ENCODE measurements at places on chromosomes 16 and 17.

GRCh38 chr17:11239379-11239970, 1.5 kb upstream of the SHISA6 start:
- no peak for DNase-seq

DNA sequence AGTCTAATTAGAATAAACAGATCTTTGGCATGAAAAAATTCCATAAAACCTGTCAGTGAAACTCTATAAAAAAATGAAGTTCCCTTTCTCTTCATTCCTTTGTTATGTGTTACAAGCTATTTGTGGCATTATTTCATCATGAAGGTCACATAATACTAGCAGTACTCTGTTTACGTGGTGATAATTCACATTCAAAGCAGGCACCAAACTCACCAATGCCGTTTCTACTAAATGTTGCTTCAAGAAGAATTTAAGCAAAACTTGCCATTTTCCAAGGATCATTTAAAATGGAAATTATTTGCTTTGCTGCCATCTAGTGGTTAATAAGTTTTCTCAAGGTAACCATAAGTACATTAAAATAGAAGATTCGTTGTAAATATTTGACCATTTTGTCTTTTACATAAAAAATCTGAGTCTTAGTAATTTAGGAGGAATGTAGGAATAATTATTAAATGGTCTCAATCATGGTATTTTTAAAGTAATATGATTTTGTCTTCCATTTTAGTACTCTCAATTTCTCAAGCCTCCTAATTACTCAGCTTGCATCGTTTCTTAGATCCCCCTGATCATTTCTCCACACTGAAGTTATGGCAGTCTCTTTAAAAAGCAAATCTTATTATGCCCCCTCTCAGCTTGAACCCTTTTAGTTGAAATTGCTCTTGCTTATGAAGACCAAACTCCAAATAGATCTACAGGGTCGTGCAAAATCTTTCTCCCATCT, 80.8 kb downstream of the OMG start:
- DNase-seq, result peak; percentile 40

DNA sequence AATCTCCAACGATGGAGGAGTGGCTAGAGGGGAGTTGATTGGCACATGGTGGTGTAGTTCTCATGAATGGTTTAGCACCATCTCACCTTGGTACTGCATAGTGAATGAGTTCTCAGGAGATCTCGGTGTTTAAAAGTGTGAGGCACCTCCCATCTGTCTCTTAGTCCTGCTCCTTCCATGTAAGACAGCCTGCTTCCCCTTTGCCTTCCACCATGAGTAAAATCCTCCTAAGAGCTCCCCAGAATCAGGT, 428.8 kb upstream of the MAF start:
- DNase-seq, result no peak

DNA sequence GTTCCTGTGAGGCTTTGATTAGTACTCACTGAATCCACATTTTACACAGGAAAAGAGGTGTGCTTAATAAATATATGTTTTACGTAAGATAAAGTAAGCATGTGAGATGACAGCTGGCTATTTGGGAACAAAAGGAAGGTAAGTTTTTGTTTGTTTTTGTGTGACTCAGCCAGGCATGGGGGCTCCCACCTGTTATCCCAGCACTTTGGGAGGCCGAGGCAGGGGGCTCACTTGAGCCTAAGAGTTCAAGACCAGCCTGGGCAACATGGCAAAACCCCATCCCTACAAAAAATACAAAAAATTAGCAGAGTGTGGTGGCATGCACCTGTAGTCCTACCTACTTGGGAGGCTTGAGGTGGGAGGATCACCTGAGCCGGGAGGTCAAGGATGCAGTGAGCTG, 17.9 kb downstream of the GPR142 start:
- DNase-seq, result no peak

DNA sequence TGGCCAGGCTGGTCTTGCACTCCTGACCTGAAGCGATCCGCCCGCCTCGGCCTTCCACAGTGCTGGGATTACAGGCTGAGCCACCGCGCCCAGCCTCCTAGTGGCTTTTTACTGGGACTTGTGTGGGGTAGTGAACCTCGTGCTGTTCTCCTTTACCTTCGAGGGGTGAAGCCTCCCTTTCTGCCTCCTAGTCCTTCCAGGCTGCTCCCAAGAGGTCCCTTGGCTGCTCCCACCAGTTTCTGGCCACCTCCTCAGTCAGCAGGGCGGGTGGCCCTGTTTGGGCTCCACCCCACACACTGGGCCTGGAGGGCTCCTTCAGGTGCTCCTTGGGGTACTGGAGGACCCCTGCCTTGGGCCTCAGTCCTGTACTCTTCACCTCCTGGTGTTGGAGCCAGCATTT, 70.9 kb upstream of the ZNF750 start:
- no peak for DNase-seq

DNA sequence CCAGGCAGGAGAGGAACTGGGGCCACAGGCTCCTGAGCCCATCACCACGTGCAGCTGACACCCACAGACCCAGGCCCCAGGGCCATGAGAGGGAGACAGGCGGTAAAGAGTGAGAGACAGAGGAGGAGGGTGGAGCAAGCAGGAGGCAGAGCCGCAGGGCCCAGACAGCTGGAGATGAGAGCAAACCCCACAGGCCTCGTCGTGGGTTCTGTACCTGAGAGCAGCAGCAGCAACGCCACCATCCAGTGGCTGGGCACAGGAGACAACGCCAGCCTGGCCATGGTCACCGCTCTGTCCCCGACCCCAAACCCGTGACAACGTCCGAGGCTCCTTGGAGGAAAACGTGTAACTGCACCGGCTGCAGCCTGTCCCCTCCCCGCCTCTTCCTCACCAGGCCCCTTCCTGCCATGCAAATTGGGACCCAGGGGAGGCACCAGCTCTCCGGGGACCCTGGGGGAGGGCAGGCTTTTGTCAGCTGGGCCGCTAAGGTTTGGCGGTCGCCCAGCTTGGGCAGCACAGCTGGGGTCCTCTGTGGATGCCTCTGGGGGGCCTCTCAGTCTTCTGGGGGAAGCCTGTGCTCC, at the start of gene CD79B:
TSS of gene CD79B (minus strand) at position 351 of the 581 bp plus-strand sequence. CDS start at position 281, 70 bp downstream.
- no peak for DNase-seq

DNA sequence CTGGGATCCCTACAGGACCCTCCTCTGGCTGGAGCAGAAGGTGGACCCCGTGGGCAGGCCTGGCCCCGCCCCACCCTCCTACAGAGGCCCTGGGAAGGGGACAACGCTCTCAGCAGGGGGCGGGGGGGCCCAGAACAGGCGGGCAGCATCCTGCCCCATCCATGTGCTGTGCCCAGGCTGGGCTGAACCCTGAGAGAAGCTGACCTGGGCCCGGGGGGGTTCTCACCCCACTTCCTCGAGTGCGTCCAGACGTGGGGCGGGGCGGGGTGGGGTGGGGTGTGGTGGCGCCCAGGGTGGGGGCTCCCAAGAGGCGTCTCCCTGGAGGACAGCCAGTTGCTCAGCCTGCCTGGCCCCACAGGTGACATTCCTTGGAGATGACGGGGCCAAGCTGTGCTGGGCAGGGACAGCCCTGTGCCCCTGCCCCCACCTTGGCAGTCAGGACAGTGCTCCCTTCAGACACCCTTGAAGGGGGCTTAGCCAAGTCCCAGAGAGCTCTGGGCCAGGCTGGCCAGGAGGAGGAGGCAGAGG, 390 bp upstream of the UNC13D start:
- no peak for DNase-seq

DNA sequence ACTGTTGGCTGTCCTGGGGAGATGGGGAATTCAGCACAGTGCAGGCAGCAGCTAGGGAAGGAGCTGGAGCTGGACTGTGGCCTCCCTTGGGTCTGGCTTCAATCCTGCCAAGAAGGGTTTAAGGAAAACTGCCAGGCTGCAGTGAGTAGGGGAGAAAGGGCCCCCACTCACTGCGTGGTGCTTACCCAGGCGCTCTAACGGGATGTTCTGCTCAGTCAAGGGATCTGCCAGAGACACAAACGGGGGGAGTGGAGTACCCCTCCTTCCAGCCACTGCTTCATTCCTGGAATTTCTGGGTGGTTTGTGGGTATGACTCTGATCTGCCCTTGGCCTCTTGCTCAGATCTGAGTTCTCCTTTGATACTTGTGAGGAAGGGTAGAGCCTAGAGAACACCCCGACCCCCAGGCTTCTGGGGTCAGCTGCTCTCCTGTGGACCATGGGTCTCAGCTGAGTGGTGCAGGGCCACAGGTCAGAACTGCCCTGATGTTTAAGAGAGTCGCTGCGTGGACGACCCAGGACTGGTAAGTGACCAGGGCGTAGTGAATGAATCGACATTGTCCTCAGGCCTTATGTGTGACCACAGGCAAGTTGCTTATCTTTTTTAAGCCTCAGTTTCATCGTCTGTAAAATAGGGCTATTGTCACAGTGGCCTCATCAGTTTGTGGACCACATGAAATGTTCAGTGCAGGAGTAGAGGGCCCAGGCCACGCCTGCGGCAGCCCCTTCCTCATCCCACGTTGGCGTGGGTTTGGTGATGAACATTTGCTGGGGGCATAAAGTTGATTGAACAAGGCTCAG, 9.6 kb downstream of the CRISPLD2 start:
- DNase-seq, result no peak

GRCh38 chr17:39131616-39132015, 19.8 kb downstream of the PLXDC1 start:
- DNase-seq, result no peak

GRCh38 chr17:80236911-80237310, 16.7 kb downstream of the SLC26A11 start:
- no peak for DNase-seq

GRCh38 chr17:55269894-55270293, 5.1 kb downstream of the HLF start:
- DNase-seq, result no peak

DNA sequence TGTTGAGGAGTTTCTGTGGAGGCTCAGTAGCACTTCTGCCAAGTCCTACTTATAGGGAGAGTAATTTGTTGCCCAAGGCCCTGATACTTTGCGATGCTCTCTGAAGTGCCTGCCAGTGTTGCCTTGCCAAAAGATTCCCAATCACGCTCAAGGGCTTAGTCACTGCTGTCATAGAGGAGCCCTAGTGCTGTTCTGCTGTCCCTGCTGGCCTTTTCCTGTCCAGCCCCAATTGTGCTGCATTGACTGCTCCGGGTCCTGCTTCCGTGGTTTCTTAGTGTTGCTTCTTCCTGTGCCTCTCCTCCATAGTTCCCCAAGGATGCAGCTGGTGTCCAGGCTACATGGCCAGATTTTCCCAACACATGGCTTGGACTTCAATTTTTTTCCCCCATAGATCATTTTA, 13.9 kb downstream of the NUP93 start:
- DNase-seq, result peak; percentile 18

GRCh38 chr16:2212362-2213324, 2.0 kb upstream of the BRICD5 start:
- no peak for DNase-seq

GRCh38 chr16:2142942-2143877, 5.2 kb upstream of the RAB26 start:
- DNase-seq, result no peak

DNA sequence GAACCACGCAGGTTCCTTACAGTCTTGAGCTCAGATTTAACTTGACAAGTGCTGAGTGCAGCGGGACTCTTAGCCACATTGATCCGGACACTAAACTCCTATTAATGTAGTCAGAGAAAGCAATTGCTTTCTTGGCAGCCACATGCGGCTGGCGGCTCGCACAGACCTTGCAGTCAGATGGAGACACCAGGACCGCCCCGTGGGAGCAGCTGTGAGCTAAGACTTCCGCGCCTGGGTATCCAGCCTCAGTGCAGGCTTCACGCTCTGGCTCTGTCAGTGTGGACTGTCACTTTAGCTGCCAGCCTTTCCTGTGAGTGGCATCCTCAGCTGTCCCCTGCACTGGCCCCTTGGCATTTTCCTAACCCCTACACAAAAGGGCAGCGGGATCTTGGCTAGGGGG, 80.9 kb upstream of the NLRP1 start:
- no peak for DNase-seq

GRCh38 chr17:32319548-32319905, 22.4 kb downstream of the C17orf75 start:
- peak; percentile 73 for DNase-seq

DNA sequence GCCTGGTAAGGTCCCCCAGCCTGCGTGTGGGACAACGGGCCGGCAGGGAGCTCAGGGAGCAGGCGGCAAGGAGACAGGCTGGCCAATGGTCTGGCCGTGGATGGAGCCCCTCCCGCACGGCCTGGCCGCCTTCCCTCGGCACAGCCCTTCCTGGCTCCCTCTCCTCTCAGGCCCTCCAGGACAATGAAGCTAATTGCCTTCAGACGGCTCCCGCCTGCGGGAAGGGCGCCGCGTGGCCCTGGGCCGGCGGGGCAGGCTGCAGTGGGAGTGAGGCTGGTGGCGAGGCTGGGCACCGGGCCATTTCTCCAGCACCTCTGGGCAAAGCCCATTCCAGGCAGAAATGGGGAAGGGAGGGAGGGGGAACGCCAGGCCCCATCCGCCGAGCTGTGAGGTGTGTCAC, 50.9 kb downstream of the ENGASE start:
- no peak for DNase-seq

DNA sequence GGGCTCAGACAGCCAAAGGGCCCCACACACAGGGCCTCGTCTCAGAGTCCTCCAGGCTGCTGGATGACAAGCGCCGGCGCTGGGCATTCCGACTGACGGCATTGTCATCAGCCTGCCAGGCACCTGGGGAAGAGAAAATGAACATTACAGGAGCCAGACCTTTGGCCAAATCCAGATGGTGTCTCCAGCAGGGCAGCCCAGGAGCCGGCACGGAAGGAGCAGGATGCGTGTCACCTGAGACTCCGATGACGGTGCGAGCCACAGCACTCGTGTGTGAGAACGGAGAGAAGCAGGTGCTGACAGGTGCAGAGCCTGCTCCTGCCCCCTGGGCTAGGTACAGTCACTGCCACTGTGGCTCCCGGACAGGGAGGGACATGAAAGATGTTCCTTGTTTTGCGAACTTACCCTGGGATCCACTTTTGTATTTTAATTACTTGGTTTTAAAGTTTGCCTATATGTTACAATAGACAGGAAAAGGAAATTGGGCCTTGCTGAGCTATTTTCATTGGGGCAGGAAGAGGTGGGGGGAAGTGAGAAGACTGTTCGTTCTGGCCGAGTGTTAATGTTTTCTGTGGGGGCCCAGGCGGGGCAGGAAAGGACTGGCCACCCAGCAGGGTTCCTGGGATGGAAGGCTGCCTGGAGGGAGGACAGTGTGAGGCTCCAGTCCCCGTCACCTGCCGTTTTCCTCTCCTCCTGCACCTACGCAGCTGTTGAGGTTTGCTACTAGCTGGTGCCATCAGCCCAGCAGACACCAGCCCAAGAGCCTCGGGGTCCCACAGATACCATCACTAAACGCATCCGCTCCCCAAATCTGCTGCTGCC, 4.4 kb upstream of the FOXJ1 start:
- DNase-seq, result no peak

- DNase-seq, result peak; percentile 59
Measured at GRCh38 chr16:75506574-75506973, 11.3 kb upstream of the CHST6 start.

GRCh38 chr16:1707193-1707790, 1.3 kb downstream of the MAPK8IP3 start:
- no peak for DNase-seq

GRCh38 chr17:77111934-77112296, 28.9 kb upstream of the SEC14L1 start:
- no peak for DNase-seq

GRCh38 chr17:68200689-68201417, 47.0 kb upstream of the AMZ2 start:
- DNase-seq, result peak; percentile 59
